ENCODE measurements at places on chromosomes 4 and X.
A peak's percentile ranks its signal among the peaks of the same experiment; 100 is the strongest.

- DNase-seq = no peak
These were observed 10.1 kb upstream of the BMP2K start for GRCh38 chr4:78766026-78766425.

- DNase-seq = no peak
These were observed 26.5 kb upstream of the XK start for GRCh38 chrX:37659047-37659446.

GRCh38 chr4:55444827-55445226 is 49.1 kb downstream of the TMEM165 start:
- no peak for DNase-seq

GRCh38 chr4:78528327-78528726 is 23.2 kb upstream of the ANXA3 start:
- DNase-seq = no peak

- DNase-seq = no peak
These were observed 10.2 kb upstream of the HPGD start for GRCh38 chr4:174532445-174532844.

DNA sequence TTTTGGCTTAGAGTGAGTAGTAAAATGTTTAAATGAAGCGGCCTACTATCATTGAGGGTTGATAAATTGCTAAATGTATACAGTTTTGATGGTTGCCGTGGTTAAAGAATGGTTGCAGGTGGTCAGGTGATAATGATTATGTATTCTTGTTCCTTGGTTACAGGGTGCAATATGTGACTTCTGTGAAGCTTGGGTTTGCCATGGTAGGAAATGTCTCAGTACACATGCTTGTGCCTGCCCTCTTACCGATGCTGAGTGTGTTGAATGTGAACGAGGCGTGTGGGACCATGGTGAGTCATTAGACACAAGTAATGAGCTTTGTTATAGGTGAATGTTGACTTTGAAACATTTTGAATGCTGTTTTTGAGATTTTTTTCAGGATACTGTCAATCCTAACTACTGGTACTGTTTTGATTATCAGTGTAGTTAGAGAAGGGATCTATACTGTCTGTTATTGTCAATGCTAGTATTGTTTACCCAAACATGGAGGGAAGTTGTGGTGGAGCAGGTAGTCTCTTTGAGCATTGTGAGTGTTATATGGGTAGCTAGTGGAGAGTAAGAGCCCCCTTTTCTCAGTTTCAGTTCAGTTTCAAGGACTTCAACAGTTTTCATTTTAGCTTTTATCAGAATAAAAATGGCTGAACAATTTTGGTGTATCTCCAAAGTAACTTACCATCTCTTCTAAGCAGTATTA is 8.9 kb downstream of the ZNF330 start:
- DNase-seq = no peak

DNA sequence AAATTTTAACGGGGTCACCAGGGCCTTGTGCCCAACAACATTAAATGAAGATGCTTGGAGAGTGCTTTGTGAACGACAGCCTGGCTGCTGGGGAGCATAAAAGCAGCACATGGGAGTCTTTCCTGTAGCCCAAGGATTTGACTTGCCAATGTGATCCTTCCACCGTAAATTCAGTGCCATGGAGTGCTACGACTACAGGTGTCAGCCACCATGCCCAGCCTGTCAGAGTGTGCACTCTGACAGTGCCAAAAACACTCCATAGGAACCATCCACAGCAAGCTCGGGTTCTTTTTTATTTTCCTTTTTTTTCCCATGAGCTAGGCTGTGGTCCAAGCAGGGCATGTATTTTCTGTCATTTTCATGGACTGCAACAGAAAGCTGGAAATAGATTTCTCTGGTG is 156.9 kb downstream of the NLGN4X start:
- no peak for DNase-seq

DNA sequence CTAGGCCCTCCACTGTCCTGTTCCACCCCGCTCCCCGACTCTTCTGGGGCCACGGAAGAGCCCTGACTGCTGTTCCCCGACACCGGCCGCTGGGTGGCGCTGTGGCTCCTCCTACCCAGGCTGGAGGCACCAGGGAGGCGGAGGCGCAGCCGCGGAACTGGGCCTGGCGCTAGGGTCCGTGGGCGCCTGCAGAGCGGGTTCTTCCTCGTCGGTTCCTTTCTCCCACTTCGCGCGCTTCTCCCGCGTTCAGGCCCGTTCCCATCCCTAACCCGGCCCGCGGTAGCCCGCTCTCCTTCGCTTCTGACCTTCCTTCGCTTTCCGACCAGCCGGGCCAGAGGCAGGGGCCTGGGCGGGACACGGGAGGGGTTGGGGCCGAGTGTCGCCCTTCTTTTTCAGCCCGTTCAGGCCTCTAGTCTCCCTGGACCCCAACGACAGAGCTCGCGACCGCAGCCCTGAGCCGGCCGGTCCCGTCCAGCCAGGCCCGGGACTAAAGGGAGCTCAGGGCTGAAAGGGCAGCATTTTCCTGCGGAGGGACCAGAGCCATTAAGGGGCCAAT is 34.3 kb downstream of the NALF2 start:
- DNase-seq = peak; percentile 22

DNA sequence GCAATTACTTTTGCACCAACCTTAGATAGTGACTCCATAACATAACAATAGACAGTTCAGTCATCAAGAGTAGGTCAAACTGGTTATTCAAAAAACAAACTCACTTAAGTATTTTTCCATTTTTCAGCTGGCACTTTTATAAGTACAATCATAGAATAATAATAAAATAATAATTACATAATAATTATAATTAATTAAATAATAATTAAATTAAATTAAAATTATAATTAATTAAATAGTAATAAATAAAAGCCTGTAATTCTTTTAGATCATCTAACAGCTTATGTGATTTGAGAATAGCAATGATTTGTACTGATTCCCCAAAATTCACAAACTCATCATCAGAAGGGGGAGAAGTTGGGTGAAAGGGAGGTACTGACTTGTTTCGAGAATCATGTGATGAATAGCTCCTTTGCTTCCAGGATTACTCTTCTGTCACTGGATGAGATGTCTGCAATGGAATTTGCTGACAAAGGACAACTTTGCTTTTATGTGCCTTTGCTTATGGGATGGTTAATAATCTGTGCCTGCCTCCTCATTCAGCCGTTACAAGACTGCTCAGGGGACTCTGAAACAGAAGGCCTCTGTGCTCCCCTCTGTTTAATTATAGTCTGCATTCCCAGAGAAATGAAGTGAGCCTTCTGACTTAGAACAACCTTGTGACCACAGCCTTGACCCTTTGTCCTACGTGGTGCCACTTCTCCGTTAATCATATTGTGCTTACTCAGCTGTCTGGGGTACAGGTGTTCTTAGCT is 104.8 kb upstream of the ENPEP start:
- no peak for DNase-seq

DNA sequence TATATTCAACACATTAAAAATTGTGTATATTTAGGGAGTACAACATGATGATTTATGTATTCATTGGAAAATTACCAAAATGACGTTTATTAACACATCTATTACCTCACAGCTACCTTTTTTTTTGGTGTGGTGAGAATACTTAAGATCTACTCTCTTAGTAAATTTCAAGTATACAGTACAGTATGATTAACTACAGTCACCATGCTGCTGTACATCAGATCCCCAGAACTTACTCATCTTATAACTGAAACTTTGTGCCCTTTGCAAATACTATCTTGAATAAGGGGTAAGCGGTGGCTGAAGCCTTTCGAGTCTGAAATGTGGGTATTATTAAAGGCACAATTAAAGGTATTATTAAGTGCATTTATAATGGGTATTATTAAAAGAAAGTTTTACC is 976 bp downstream of the PHKA1 start:
- no peak for DNase-seq

DNA sequence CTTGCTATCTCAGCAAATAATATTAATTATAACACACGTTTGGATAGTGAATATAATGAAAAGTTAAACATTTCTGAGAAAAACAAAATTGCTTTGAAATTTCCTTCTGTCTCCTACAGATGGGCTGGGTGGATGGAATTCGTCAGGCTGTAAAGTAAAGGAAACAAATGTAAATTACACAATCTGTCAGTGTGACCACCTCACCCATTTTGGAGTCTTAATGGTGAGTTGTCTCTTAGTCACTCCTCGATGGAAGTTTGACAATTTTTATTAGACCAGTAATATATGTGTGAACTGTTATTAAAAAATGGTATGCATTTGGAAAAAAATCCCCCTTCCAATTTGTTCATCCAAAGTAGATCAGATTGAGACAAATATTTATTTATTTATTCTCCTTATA is 92.5 kb upstream of the BRS3 start:
- DNase-seq = no peak

DNA sequence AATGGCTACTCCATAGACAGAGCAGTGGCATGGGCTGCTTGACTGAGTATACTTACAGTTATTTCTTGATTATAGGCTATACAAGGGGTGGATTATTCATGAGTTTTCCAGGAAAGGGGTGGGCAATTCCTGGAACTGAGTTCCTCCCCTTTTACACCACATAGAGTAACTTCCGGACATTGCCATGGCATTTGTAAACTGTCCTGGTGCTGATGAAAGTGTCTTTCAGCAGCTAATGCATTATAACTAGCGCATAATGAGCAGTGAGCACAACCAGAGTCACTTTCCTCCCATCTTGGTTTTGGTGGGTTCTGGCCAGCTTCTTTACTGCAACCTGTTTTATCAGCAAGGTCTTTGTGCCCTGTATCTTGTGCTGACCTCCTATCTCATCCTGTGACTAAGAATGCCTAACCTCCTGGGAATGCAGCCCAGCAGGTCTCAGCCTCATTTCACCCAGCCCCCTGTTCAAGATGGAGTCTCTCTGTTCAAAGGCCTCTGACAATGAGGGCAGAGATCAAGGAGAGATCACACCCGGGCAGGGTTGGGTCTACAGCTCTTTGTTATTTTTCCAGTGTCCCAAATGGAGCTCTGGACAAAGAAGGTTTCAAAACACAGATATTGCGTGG is 468.4 kb upstream of the PRKX start:
- no peak for DNase-seq
